ENCODE measurements at places on chromosomes 2 and 18. TPM values are rescaled to one million over a fixed set of nuclear protein-coding genes. Genes with fewer than 3 reads are reported as not detected.

Gene TNS1
- total RNA-seq, result 145 TPM

Gene ZNF804A
- not detected for total RNA-seq

Gene DPYSL5
- not detected for total RNA-seq

Gene IL1F10
- 23.2 TPM for total RNA-seq

Gene ANKRD30BL
- total RNA-seq, result not detected

Gene FAM136A
- total RNA-seq, result 30.9 TPM

Gene NTSR2
- not detected for total RNA-seq

Gene OLA1
- total RNA-seq, result 83.6 TPM

Gene CAPN13
- 1.5 TPM for total RNA-seq

Gene IL36B
- 2.9 TPM for total RNA-seq

Gene STAT4
- total RNA-seq, result 0.81 TPM

Gene DSG1
- total RNA-seq, result 693 TPM

Gene MSH6
- 17.7 TPM for total RNA-seq

Gene LCT
- not detected for total RNA-seq

Gene FRZB
- 10.7 TPM for total RNA-seq

Gene DSG4
- total RNA-seq, result 1.8 TPM

Gene EFHD1
- 15.8 TPM for total RNA-seq

Gene DAPL1
- 270 TPM for total RNA-seq

Gene SLC9A4
- total RNA-seq, result 1.3 TPM

Gene CHRND
- total RNA-seq, result not detected
